ENCODE measurements at places on chromosomes 7 and 10.

GRCh38 chr10:27626890-27627289 lies 118.7 kb downstream of the MKX start:
- no peak for DNase-seq

GRCh38 chr10:123101872-123102271 lies 33.9 kb upstream of the HMX3 start:
- no peak for DNase-seq

- no peak for DNase-seq
Observed at GRCh38 chr7:78299088-78299487, 500.5 kb downstream of the PHTF2 start.

GRCh38 chr10:33506838-33507661 lies 172.6 kb upstream of the NRP1 start:
- DNase-seq, result no peak

DNA sequence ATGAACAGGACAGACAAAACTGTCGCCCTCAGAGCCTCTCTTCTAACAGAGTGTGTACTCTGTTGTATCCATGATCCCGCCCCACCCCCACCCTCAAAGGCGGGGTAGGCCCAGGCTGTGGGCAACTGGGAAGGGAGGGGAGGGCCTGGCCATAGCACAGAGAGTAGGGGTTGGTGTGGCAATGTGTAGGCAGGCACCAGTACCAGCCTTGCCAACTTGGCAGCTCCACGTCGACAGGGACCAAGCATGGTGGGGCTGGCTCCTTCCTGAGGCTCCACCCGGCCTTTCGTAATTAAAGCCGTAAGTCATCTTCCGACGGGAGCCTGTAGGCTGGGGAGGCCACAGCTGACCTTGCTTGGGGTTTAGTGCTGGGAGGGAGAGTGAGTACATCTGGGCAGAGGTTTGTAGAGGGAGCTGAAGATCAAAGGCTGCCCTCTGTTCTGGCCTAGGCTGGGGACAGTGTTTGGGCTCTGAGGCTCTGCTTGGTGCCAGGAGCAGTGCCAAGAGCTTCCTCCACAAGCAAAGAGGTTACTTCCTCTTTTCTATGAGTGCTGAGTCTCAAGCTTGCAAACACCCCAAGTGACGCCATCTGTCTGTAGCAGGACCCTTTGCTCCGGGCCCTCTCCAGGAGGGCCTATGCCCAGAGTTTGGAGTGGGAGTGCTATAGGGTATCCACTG lies 121.6 kb downstream of the C10orf105 start:
- no peak for DNase-seq

GRCh38 chr10:126352453-126352852 lies 35.8 kb downstream of the ADAM12 start:
- no peak for DNase-seq

- no peak for DNase-seq
Observed at GRCh38 chr7:129308047-129308446, 83.2 kb downstream of the AHCYL2 start.

GRCh38 chr10:77836299-77836820 lies 90.2 kb downstream of the DLG5 start:
- DNase-seq, result peak; percentile 26

- no peak for DNase-seq
Observed at GRCh38 chr7:11742496-11742895, 89.5 kb downstream of the THSD7A start.

GRCh38 chr10:4196771-4197390 lies 411.9 kb upstream of the KLF6 start:
- DNase-seq, result no peak

DNA sequence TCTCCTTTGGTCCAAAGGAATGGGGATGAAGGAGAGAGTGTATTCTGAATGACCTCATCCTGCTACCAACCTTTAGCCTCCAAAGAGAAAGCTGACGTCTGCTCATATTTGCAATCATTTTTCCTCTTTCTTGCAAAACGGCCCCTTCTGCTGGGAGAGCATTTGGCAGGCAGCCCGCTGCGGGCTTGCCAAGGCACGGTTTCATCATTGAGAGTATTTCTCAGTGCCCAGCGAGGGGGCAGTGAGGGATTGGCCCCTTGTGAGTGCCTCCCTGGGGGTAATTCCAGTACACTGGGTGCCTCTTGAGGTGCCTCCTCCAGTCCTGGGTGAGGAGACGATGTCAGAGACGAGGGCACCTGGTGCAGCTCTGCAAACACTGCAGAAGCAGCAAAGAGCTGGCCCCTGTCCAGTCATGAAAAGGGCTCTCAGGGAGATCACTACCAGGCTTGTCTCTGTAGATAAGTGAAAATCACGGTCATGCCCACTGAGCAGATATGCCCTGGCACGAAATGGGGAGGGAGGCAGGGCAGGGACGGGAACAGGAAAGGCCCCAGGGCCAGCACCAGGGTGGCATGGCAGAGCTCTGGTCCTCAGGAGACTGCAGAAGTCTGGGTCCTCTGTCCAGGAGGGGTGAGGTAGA lies 48.7 kb upstream of the SHH start:
- DNase-seq, result no peak

DNA sequence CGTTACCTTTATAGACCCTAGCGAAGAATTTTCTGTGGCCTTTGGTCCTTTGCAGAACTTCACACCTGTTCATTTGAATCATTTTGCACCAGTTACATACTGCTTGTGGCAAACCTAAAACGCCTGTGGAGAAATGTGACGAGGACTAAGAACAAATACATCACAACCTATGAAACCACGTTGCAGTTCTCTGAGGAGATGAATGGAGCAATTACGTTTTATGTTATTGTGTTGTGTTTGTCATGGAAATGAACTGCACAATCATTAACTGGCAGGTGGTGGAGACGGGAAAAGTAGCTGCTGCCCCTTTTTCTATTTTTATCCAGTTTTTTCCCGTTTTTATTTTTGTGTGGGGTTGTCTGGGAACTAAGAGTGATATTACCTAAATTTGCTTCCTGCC lies 505.5 kb downstream of the SDK1 start:
- no peak for DNase-seq

DNA sequence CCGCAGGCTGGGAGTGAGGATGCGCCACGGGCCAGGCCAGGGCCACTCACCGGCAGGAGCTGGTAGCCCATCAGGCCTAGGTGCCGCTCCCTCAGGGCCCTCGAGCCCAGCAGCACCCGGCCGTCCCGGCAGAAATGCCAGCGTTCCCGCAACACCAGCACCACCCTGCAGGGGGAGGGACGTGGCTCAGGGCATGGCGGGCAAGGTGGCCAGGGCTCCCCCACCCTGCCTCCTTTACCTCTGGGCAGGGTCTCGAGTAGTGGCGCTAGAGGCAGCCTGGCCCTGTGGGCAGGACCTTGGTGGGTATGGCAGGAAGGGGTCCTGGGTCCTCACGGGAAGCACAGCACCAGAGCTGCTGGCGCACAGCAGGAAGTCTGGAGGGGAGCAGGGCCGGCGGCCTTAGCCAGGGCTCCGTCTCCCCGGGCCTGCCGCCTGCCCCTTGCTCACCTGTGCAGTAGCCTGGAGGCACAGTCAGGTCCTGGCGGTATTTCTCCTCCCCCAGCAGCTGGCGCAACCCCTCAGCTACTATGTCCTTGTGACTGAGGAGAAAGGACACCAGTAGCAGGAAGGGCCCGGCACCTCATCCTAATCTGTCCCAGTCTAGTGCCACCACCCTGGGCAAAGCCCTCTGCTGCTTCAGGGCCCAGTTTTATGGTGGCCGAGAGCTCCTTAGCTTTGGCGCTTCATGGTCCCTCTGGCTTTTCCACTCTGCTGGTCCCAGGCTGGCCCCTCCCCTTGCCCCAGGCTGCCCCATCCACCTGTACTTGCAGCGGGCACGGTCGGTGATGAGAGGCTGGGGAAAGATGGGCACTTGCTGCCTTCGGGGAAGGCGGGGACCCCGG lies 3.5 kb downstream of the FASTK start:
- no peak for DNase-seq

GRCh38 chr7:82527851-82528250 lies 84.3 kb upstream of the CACNA2D1 start:
- no peak for DNase-seq

DNA sequence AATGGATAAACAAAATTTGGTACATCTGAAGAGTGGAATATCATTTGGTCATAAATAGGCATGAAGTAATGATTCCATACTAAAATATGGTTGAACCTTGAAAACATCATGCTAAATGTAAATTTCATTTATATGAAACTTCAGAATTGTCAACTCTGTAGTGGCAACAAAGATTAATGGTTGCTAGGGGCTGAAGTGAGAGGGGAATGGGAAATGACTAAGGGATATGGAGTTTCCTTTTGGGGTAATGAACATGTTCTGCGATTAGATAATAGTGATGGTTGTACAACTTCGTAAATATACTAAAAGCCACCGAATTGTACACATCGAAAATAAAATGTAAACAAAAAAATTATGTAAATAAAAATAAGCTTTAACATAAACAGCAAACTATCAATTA lies 384.1 kb upstream of the STEAP1 start:
- DNase-seq, result no peak

GRCh38 chr7:99221866-99222265 lies 14.0 kb upstream of the KPNA7 start:
- DNase-seq, result no peak

DNA sequence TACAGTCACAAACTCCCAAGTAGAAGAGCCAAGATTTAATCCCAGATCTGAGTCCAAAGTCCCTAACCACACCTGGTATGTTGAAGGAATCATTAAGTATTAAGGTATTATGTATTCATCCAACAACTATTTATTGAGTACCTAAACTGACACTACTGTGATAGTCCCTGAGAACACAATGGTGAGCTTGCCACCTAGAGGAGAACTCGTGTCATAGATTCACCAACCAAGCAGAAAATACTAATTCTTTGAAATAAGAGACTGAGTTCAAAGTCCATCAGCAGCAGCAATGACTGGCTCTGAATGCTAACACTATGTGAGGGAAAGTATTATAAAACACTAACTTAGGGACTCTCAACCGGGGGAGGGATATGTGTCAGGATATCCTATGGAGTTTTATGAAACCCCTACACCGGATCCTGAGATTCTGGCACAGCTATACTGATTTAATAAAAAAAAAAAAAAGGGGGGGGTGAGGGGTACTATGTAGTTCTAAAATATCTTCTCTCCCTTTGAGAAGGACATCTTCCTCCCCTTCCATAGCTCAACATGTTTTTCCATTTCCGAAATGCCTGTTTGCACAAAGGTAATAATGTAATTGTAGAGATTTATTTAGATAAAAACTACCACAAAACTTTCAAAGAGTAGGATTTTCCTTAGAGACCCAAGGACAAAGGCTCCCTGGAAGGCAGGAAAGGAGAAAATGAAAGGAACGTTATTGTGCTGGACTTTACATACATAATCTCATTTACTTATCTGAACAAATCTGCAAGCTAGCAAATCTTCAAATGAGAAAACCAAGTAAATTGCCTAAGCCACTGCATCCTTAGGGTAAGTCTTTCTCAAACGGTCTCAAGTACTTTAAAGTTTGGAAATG lies 1.6 kb downstream of the NCOA4 start:
- no peak for DNase-seq

- peak; percentile 41 for DNase-seq
Observed at GRCh38 chr7:107579885-107580715, at the start of gene BCAP29. BCAP29 (plus strand) TSS chr7:107580246; CDS start chr7:107580773, 527 bp downstream.

DNA sequence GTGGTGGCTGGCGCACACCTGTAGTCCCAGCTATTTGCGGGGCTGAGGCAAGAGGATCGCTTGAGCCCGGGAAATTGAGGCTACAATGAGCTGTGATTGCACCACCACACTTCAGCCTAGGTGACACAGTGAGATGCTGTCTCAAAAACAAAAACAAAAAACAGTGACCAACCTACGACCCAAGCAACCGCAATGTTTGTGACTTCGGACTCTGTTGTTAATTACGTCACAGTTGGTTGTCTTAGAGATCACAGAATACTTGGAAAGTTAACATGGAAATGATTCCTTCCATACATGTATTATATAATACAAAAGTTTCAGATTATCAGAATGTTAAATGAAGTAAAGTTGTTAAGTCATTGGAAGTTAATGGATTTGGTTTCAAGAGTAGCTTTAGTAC lies 106.2 kb downstream of the REEP3 start:
- no peak for DNase-seq

- DNase-seq, result no peak
Observed at GRCh38 chr10:28327491-28327880, 24.6 kb upstream of the MPP7 start.

GRCh38 chr10:88222881-88223280 lies 359.5 kb downstream of the PTEN start:
- DNase-seq, result no peak

DNA sequence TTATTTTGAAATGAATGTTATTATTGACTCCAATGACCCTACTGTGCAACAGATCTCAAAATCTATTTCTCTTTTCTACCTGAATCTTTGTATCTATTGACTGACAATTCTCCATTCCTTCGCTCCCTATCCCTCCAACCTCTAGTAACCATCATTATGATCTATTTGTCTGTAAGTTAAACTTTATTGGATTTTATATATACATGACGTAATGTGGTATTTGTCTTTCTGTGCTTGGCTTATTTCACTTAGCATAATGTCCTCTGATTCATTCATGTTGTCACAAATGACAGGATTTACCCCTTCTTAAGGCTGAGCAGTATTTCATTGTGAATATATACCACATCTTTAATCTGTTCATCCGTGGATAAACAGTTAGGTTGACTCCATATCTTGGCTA lies 200.4 kb upstream of the SORCS1 start:
- DNase-seq, result no peak

GRCh38 chr10:78207216-78207615 lies 173.6 kb downstream of the RPS24 start:
- DNase-seq, result no peak

GRCh38 chr10:89710753-89711152 lies 9.4 kb downstream of the KIF20B start:
- DNase-seq, result no peak

DNA sequence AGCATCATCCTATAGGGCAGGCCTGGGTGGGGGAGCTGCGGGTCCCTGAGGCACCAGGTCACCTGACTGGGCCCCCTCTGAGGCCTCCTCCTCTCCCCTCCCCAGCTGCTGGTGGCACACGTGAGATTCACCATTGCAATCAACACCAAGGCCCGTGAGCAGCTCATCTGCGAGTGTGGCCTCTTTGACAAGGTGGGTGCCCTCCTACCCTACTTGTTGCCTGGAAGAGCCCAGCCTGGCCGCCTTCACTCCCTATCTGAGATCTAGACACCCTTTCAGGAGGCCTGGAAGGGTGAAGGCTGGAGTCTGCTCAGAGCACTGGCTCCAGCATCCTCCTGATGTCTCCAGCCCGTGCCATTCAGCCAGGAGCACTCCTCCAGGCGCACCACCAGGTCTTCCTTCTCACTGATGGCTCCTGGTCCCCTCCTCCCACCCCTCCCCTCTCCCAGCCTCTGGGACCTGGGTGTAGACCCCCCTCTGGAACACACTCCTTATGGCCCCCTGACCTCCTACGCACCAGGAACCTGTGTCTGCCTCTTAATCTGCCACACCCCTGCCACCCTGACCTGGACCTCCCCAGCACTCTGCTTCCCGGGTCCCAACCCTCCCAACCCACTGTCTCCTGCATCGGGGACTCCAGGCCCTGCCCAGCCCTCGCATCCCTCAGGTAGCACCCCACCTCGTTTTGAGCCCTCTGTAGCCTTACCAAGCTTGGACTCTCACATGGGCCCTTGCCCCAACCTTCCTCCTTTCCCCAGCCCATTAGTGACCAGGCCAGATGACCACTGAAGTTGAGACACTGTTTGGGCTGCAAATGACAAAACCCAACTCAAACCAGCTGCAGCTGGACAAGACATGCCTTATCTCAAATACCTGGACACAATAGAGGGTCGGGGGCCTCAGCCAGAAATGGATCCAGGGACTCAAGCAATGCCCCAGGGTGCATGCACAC lies 67.5 kb downstream of the ALOX5 start:
- DNase-seq, result no peak

GRCh38 chr7:67654642-67655041 lies 658.0 kb downstream of the TYW1 start:
- no peak for DNase-seq

GRCh38 chr7:20748853-20749252 lies 37.8 kb downstream of the SP8 start:
- DNase-seq, result no peak

All from stimulated activated CD8-positive, alpha-beta memory T cell treated with anti-CD3 and anti-CD28 coated beads, Interleukin-7, amount 100 ng/mL, for 24 hours (primary cell).